ENCODE measurements at places on chromosomes 1 and 21.

- DNase-seq, result peak; percentile 35
Measured at GRCh38 chr21:43740497-43741156, 21.7 kb downstream of the PDXK start.

GRCh38 chr1:169943963-169944526 is 50.3 kb upstream of the SCYL3 start:
- DNase-seq, result no peak

DNA sequence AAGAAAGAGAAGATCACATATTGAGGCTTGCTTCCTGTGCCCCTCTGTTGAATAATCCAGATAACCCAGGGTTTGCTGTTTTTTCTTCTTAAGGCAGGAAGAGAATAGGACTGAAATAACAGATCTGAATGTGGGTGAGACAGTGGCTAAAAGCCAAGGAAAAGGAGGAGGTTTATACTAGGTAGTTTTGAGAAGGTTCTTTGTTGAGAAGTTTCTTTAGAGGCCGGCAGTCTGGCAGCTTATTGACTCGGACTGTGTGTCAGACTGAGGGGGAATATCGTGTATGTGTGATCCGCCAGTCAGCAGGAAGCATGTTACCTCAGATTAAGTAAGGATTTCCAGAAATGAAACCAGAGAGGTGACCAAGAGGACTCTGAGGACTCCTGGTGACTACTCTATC is 119.8 kb downstream of the PLA2G4A start:
- DNase-seq, result no peak

- no peak for DNase-seq
Measured at GRCh38 chr1:115536279-115536816, 105.4 kb upstream of the VANGL1 start.

GRCh38 chr1:82517586-82517985 is 716.9 kb downstream of the ADGRL2 start:
- no peak for DNase-seq

DNA sequence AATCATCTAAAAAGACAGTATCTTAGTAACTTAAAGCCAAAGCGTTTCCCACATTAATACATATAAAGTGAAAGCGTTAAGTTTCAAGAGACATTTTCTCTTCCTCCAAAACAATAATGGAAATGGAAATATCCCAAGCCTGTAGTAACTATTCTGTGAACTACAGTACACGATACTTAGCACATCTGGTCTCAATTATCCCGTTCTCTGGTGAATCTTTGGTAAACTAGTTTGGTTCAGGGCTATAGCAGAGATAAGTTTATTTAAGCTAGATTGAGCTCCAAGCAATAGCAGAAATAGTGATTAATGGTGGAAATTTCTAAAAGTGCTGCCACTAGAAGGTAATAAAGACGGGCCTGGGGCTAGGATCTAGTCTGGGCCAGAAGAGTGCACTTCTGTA is 55.2 kb downstream of the PCNX2 start:
- no peak for DNase-seq

DNA sequence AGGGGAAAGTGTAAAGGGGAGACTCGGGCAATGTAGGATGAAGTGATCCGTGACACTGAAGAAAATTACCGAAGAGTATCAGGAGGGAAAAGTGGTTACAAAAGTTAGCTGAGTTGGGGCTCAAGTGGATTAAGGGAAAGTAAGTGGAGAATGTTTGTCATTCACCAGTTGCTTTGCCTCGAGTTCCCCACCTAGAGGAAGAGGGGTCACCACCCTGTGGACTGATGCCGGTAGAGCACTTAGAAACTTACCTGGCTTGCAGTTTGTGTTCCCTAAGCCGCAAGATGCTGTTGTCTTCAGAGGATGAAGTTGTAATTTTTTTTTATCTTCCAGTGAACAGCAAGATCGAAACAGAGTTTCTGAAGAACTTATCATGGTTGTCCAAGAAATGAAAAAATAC is 1.0 kb downstream of the PER3 start:
- no peak for DNase-seq

- DNase-seq, result no peak
Measured at GRCh38 chr1:92936865-92937264, 24.4 kb downstream of the DIPK1A start.

- DNase-seq, result peak; percentile 38
Measured at GRCh38 chr1:17488995-17489767, 49.7 kb upstream of the RCC2 start.

GRCh38 chr1:118993700-118994026 is 5.5 kb upstream of the TBX15 start:
- DNase-seq, result no peak

DNA sequence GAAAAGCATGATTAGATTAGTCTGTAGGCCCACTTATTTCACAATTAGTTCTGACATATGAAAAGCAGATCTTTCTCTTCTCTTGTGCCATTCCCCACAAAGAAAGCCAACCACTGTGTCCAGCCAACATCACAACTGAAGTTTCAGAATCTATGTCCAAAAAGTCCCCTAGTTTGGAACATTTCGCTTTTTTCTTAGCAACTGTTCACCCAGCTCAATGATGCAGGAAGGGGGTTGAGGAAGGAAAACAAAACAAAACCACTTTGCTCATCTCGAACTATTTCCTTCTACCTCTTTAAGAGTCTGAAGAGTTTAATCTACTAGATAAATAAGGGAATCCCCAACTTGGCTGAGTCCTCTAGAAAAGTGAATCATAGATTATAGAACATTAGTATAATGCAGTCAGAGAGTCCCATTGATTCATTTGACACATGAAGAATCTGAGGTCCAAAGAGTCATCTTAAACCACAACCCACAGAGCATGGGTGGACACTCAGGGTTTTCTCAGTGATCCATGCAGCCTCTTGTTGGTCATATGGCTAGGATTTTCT is 159.3 kb upstream of the SGIP1 start:
- DNase-seq, result peak; percentile 47

DNA sequence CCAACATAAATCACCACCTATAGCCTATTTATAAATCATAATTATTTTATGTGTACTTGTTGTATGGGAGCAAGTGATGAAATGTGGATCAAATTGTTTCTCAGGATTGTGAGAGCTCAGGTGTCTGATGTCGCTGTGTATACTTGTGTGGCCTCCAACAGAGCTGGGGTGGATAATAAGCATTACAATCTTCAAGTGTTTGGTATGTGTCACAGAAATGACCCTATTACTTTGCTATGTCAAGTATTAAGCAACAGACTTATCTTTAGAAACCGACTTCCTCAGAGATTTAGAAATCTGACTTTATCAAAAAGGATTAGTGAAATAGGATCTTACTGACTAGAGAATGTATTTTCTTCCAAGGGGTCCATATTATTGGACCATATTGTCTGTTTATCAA is 280.9 kb downstream of the TPR start:
- DNase-seq, result no peak

DNA sequence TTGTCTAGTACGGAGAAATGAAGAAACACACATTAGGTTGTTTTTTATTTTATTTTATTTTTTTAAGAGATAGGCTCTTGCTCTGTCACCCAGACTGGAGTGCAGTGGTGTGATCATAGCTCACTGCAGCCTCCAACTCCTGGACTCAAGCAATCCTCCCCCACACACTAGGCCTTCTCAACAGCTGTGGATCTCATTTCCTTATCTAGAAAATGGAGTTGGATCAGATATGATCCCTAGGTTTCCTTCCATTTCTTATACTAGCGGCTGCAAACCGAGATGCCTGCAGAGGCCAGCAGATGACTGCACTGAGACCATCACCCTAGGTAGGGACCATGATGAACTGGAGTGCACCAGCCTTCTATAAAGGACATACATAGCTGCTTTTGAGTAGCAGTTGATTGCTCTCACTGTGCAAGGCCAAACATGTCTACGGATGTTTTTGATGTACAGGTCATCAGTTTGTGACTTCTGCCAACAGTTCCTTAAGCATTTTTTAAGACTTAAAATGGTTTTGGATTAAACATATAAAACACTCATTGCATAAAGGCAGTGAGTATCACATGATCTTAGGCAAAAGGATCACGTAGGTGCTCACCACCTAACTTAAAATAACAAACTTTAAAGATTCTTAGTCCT is 11.4 kb upstream of the KLHL12 start:
- DNase-seq, result no peak

DNA sequence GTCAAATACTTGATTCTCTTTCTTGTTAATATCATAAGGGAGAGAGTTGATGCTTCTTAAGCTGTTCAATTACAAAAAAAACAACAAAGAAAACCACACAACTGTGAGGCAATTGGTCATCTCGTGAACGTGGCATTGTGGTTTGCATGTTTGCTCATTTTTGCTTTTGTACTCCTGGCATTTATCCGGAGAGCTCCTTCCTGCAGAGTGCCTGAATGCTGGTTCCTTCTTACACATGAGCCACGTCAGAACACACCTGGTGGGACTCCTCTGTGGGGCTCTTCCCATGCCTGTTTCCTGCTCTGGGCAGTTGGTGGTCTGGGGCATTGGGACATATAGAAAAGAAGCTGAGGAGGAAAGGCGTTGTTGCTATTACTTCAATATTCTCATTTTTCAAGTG is 25.7 kb downstream of the KCNK1 start:
- DNase-seq, result no peak

DNA sequence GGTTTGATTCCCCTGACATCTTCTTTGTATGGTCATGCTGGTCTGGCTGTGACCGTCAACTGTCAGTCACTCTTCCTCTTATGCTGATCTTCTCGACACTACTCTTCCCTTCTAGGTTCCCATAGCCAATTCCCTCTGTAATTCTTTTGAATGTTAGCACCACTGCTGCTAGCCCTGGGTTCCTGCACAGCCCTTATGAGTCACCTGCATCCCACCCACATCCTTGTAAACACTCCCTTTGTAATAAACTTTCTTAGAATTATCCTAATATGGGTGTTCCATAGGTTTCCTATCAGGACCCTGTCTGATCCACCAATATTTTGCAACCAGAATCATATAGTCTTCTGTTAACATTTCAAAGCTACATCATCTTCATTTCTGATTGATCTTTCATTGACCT is 37.1 kb downstream of the JUN start:
- DNase-seq, result no peak

GRCh38 chr1:180950321-180950720 is 37.6 kb downstream of the KIAA1614 start:
- no peak for DNase-seq

DNA sequence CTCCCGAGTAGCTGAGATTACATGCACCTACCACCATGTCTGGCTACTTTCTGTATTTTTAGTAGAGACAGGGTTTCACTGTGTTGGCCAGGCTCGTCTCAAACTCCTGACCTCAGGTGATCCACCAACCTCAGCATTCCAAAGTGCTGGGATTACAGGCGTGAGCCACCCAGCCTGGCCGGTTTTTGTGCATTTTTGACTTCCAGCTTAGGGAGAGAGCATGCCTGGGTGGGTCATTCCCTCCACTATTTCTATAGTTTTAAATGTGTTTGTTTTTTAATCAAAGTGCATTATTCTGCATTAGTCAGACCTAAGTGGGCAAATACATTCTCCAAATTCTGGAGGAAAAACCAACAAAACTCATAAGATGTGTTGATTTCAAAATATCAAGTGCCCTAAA is 207.4 kb upstream of the NRIP1 start:
- no peak for DNase-seq

GRCh38 chr1:27000817-27001460 is 7.4 kb downstream of the TRNP1 start:
- no peak for DNase-seq

GRCh38 chr1:68528243-68528642 is 31.4 kb upstream of the DEPDC1 start:
- DNase-seq, result no peak

- DNase-seq, result no peak
Measured at GRCh38 chr21:16037421-16037955, 307.7 kb downstream of the USP25 start.

GRCh38 chr1:178294654-178295053 is 200.8 kb downstream of the RASAL2 start:
- DNase-seq, result no peak

DNA sequence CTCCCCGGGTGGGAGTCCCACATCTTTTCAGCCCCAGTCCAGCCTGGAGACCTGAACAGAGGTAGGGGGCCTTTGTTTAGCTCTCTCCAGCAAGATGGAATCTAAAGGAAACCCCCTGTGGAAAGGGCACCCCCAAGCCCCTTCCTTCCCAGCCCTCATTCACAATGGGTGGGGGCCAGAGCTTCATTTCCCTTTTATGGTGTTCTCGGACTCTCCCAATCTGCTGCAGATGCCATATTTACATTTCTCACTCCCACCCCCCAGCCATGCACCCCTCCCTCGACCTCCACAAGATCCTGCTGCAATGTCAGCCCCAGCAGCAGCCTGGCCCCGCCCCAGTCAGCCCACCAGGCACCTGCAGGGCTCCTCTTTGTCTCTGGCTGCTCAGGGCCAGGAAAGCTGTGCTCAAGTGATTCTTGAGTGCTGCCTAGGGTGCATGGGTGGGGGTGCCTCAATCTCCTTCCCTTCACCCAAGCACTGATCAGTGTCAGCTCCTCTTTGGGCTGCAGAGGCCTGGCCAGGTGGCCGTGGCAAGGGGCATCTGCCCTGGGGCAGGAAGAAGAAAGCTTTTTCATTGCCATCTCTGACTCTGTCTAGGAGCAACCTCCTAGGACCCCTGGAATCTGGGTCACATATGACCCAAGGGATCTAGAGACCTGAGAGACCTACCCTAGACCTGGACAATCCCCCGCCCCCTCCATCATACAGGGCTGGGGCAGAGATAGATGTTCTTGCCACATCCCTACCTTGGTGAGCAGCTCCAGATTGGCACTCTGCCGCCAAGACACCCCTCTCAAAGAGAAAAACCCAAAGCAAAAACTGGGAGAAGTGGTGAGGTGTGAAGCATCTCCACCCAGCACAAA is 1.7 kb downstream of the KIF21B start:
- no peak for DNase-seq

GRCh38 chr1:70429219-70429618 is 18.2 kb downstream of the CTH start:
- no peak for DNase-seq

- DNase-seq, result no peak
Measured at GRCh38 chr21:25970254-25970930, 200.2 kb downstream of the APP start.

DNA sequence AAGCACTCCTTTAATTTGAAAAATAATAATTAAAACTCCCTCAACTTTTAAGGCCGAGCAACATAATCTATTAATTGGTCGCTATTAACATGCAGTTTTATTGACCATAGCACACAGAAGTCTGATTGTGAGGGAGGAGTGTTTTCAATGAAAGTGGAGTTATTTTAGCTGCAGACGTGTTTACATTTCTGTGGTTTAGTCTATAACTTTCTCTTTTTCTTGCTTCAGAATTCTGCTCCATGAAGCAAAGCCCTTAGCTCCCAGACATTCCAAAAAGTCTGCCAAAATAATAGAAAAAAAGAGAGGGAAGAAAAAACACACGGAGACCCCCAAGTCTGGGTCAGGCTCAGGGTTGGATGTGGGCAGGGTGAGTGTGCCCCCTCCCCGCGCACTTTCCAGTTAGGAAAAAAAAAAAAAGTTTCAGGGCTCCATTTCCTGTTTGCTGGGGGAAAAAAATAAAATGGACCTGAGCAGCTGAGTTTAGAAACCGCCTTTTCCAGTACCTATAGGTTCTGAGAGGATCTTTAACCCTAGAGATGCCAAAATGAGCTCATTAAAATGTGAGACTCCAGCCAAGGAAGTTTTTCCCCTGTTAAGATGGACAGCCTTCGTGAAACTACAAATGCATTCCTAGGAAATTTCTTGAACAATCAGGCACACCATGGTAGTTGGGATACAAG is 143.7 kb upstream of the ETS2 start:
- no peak for DNase-seq
